WTC11 (cell line): ENCODE measurements at places on chromosomes 11 and 22.

GRCh38 chr22:19700790-19701419, 13.4 kb upstream of the SEPTIN5 start:
- DNase-seq = no peak

DNA sequence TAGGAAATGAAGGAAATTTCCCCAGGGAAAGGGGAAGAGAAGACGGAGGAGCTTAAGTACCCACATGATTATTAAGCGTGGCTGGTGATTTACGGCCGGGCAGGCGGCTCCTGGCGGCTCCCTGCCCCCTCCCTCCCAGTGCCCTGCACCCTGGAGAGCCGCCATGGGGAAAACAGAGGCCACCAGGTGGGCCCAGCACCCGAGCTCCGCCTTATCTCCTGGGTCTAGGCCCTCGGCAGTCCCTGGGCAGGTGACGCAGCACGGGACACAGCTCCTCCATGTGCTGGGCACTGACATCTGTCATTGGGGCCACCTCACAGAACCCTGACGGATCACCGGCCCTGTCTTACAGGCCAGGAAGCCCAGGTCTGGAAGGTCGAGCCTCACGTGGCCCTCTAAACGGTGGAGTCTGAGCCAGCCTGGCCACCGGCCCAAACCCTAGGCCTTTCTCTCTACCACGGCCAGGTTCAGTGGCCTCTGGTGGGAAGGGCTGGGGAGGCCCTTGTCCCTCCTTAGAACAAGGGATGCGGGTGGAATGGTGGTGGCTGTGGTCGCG, 60.2 kb upstream of the PPARA start:
- DNase-seq = no peak

- DNase-seq = no peak
These were observed 54.9 kb upstream of the HTATIP2 start for GRCh38 chr11:20308601-20309000.

DNA sequence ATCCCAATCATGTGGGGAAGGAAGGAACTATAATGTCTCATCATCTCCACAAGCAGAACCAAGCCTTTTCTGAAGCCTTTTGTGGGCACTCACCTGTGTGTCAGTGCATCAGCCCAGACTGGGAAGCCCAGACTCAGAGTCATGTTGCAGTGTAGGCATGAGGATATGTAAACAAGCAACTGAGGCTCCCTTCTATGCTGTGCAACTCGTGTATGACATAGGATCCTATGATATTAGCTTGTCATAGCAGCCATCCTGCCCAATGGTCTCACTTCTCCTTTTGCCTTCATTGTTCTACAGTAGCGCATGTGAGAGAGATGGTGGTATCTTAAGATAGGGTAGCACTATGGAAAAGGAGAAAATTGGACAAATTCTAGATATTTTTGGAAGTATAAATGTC, 103.4 kb upstream of the OLFML1 start:
- DNase-seq = no peak

DNA sequence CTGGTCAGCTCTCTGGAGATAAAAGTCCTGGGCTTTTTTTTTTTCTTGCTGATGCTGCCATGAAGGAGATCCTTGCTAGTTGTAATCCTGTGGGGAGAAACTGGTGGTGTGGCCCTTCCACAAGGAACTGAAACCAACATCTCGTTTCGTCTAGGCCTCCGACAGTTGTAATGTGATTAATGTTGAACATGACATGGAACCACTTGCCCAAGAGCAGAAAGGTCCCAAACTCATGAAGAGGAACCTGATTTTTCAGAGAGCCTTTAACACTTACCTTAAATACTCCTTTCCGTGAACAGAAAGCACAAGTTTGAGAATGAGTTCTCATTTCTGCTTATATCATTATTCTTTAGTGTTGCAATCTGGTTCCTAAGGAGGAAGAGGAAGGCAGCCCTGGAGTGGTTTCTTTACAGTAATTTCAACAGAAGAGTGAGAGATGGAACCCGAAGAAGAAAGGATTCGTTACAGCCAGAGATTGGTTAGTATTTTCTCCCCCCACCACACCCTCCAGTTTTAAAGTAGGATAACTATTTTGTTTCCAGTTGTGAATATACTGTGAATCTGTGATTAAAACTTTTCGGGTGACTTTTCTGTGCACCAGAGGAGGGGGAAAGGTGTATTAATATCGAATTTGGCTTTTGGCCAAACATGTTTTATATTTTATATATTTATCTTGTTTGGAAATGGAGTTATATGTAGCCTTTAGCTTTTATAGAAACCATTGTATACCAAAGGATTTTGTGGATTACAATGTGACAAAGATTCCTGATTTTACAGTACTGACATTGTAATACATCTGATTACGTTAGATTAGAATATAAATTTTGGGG, 2.0 kb downstream of the KDM2A start:
- no peak for DNase-seq

DNA sequence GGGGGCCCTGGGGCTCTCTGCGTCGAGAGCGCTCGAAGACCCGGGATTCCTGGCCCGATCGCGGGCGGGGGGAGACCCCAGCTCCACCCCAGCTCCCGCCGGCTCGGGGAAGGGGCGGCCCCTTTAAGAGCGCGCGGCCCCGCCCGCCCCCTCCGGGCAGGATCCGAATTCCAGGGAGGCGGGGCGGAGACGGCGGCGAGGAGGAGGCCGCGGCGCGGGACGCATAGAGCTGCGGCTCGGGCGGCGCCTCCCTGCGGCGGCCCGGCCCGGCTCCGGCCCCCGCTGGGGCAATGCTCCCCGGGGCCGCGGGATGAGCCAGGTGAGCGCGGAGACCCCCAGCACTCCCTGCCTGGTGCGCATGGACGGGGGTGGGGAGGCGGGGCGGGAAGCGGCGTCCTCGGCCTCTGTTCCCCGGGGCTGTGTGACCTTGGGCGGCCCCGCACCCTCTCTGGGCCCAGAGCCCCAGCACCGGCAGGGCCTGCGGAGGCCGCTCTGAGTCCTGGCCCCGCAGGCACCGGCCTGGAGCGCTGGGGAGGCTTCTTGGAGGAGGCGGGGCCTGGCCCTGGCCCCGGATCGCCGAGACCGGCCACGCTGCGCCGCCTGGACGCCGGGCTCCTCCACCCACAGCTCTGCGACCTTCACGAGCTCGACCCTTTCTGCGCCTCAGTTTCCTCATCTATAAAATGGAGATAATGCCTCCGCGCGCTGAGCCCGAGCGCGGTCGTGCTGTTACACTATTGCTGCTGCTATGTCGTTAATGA, 565 bp downstream of the GAS2L1 start:
- peak; percentile 86 for DNase-seq

DNA sequence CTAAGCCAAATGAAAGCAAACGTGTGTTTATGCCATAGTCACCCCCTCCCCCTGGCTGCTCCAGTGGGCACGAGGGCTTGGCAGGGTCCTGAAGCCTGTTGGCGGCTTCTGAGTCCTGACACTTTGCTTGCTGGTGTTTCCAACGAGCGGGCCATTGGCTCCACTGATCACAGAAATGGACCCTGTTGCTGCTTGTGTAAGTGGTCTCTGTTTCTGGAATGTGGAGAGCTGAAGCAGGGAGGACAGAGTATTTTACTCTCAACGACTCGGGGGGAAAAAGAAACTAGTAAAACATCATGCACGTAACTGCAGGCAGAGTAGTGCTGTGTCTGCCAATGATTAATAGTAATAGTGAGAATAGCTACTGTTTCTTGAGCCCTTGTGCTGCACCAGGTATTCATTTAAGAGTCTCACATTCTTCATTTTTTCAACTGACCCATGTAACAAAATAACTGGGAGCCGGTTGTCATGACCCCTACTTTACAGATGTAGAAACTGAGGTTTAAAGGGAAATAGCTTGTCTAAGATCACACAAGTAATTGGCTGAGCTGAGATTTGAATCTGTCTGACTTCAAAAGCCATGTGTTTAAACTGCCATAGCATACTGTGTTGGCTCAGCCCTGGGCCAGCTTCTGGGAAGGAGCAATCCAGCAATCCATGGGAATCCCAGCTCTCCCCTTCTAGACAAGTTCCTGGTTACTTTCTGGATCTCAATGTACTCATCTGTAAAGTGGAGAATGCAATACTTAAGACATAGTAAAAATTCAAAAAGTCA, 526.7 kb downstream of the INSC start:
- no peak for DNase-seq

- peak; percentile 84 for DNase-seq
These were observed 18.4 kb downstream of the TUB start for GRCh38 chr11:8099291-8099899.

- no peak for DNase-seq
These were observed 16.0 kb upstream of the FEZ1 start for GRCh38 chr11:125512106-125512505.

- DNase-seq = no peak
These were observed 54.9 kb downstream of the AHNAK start for GRCh38 chr11:62491571-62492329.

GRCh38 chr11:34303028-34303570, 54.7 kb downstream of the ABTB2 start:
- DNase-seq = no peak

- no peak for DNase-seq
These were observed 40.9 kb downstream of the DGCR2 start for GRCh38 chr22:19081351-19081750.
